Esophagus squamous epithelium (tissue), 5 donors: ENCODE measurements at places on chromosomes 5 and 9.

GRCh38 chr5:168227001-168227400, 64.4 kb upstream of the WWC1 start:
- no peak for DNase-seq

DNA sequence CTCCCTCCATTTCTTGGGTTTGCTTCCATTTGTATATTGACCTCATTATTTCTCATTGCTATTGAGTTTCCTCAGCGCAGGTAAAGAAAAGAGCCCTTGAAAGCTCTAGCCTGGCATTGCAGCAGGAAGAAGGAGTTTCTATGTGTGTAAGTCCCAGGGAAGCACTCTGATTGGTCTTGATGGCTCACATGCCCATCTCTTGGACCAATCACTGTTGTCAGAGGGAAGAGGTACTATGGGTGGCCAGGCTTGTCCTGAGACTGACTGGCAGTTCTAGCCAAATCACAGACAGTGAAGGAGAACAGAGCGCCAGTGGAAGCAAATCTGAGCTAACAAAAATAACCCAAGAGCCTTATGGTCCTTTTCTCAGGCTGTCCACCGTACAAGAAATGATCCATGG, 219.0 kb downstream of the PAX5 start:
- DNase-seq = no peak

DNA sequence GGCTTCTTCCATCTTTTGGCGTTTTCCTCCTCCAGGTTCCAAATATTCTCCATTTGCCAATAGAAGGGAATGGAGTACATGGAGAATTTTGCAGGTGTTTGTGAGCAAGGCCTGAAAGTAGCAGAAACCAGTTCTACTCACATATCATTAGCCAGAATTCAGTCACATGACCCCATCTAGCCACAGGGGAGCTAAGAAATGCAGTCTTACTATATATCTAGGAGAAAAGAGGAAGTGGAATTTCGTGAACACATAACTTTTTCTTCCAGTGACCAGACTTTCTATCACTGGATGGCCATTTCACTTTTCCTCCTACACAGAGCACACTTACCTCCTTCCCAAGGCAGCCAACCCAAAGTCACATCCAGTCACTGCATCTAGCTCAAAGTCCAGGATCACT, 55.1 kb downstream of the LOX start:
- no peak for DNase-seq

- DNase-seq = no peak
These were observed 5.3 kb upstream of the SLC25A48 start for GRCh38 chr5:135829179-135829578.

DNA sequence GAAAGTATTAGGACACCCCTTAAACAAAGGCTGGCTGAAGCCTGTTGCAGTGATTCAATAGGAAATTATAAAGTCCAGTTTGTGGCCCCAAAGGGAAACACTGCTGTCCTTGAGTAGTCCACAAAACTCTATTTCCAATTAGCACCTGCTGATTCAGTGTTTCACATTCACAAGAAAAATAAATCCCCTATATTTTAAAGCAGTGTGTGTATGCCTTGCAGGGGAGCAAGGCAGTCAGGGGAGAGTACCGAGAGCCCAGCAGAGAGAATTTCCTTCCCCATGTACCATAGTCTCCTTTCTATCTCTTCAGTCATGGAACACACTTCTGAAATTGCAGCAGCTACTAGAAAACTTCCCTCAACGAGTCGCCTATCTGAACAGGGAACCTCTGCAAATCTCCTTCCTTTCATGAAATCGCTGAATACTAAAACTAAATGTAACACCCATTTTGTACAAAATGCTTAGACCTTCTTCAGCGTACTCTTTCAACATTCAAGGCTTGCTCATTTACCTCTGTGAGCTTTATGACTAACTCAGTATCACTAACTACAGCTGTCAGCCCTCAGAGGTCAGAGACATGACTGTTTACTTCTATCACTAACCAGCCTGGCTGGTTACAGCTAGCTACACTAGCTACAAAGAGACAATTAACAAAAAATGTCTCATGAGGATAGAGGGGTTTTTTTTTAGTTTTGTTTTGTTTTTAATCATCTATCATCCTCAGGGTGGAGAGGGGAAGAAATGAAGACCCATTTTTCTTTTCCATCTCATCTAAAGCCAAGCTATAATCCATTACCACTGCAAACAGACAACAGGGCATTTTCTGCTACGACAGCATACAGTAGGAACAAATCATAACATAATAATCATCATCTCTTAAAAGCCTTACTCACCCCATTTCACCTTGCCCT, 188.7 kb downstream of the EBF1 start:
- no peak for DNase-seq

- DNase-seq = no peak
These were observed 10.5 kb upstream of the PSIP1 start for GRCh38 chr9:15521254-15521653.

GRCh38 chr5:101663543-101663942, 632.5 kb downstream of the SLCO4C1 start:
- DNase-seq = no peak

DNA sequence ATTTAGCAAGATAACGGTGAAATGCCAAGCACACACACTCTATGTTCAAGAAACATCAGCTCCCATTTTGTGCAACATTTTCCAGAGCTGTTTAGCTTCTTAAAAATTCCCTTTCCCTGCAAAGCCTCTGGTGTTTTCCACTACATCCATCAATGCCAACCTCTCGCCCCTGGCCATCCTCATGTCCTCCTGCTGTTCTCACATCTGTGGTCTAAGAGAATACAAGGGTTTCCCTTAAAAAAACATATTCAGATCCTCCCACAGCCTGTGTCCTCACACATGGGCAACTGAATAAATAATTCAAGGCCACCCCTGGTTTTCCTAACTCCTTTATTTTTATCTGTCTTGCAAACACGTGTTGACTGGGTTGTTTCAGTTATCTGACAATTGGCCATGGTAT, 70.3 kb downstream of the PAPPA start:
- DNase-seq = no peak

DNA sequence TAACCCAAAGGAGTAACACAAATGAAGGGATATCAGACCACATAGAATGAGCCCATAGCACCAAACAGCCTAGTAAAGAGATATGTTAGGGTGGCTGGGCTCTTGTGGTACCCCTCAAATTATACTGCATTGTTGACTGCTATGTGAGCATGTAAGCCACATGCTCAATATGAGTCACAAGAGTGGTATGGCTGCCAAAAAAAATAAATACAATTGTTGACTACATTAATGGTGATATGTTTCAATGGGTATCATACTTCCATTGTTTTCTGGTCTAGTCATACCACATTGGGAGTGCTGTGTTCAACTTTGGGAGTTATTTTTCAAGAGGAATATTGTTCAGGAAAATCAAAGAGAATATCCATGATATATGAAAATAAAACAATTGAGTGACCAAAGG, 162.4 kb upstream of the PIK3R1 start:
- no peak for DNase-seq

GRCh38 chr9:8799206-8799605, 999.6 kb upstream of the DMAC1 start:
- no peak for DNase-seq

- DNase-seq = no peak
These were observed 548.4 kb upstream of the ZNF608 start for GRCh38 chr5:125294844-125295243.

DNA sequence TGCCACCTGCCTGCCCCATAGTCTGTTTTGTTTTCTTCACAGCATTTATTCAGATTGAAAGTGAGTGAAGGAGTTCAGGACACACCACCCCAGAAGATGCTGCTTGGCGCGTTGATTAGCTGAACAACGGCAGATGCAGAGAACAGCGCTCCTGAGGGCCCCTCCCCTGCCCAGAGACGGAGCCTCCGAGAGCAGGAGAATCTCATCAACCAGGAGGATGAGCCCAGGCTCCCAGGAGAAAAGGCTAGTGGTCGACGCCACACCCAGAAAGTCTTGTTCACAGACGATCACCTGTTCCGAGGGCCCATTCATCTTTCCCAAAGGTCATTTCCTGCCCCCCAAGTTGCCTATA, 180.4 kb upstream of the PPP1R26 start:
- no peak for DNase-seq

GRCh38 chr5:108720391-108720790, 27.3 kb upstream of the FER start:
- DNase-seq = no peak

DNA sequence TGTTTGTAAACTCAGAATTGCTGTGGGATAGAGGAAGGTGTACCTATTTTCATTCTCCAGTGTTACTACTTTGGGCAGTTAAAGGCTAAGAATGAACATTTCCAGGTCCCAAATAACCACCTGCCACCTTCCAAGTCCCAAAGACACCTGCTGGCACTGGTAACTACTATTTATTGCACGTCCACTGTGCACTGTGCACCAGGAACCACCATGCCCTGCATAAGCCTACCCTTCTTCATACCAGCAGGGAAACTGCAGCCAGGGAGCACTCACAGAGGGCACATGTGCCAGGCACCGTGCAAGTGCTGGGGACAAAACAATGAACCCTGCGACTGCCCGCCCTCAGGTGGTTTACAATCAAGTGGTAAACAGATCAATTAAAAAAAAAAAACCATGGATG, 34.9 kb downstream of the RAPGEF1 start:
- no peak for DNase-seq

DNA sequence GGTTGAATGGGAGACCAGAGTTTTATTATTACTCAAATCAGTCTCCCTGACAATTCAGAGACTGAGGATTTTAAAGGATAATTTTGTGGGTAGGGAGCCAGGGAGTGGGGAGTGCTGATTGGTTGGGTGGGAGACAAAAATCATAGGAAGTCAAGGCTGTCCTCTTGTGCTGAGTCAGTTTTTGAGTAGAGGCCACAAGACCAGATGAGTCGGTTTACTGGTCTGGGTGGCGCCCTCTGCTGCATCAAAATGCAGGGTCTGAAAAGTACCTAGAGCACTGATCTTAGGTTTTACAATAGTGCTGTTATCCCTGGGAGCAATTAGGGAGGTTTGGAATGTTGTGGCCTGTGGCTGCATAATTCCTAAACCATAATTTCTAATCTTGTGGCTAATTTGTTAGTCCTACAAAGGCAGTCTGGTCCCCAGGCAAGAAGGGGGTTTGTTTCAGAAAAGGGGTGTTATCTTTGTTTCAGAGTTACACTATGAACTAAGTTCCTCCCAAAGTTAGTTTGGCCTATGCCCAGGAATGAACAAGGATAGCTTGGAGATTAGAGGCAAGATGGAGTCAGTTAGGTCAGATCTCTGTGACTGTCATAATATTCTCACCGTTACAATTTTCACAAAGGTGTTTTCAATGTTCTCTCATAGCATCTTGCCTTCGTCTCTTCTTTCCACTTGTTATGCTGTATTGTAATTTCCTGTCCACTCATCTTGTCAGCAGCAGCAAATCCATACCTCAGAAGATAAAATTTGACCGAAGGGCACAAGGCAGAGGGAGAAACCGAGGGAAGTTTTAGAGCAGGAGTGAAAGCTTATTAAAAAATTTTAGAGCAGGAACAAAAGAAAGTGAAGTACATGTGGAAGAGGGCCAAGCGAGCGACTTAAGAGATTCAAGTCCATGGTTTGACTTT, 59.2 kb upstream of the CLINT1 start:
- DNase-seq = no peak

DNA sequence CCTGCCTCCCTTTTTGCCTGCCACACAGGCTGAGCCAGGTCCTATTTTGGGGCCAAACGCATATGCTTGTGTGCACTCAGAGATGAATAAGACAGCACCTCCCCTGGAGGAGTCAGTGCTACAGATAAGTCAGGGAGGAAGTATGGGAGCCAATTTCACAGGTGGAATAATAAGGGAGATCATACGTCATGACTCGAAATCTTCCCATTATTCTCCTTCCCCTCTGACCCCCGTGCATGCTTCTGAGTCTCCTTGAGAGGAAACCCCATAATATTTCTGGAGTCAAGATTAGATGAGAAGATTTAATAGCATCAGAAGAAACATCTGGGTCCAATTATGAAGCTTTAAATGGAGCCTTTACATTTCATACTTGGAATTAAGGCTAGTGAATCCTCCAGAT, 15.1 kb upstream of the ZCCHC7 start:
- DNase-seq = no peak

- DNase-seq = no peak
These were observed 104.7 kb upstream of the IRX4 start for GRCh38 chr5:1987471-1987870.

- DNase-seq = no peak
These were observed 160.1 kb upstream of the ZNF608 start for GRCh38 chr5:124906339-124907097.

DNA sequence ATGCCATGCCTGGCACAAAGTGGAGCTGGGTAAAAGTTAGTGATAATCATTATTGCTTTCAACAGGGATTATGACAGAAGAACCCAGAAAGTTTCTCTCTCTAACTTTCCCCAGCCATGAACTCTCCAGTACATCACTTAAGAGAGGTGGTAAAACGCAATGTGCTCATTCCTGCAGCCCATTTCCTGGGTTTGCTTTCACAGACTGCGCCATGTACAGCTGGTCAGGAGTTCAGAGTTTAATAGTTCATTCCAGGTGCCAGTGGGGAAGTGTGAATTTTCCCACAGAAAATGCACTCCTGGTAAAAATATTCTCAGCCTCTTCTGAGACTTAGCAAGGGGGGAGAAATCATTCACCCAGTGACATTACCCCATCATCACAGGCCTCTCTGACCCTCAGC, 35.5 kb downstream of the ADAM19 start:
- no peak for DNase-seq

GRCh38 chr9:107624234-107624948, 134.8 kb upstream of the KLF4 start:
- no peak for DNase-seq

- DNase-seq = no peak
These were observed 75.4 kb upstream of the LRRTM2 start for GRCh38 chr5:138950421-138951031.

DNA sequence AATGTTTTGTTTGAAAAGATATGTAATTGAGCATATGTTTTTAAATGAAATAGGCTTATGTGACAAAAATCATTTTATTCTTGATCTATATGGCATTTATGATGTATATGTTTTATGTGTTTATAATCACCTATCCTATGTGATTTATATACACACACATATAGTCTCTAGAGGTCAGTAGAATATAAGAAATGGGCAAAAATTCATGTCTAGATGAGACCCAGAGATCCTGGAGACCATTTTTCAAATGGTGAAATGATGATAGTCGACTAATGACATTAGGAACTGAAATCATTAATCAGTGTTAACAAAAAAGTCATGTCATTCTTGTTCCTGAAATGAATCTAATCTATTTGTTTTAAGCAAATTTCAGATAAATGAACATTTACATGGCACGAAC, 709.2 kb upstream of the WWC1 start:
- no peak for DNase-seq

GRCh38 chr5:14902826-14903560, 31.4 kb upstream of the ANKH start:
- no peak for DNase-seq

- DNase-seq = no peak
These were observed 87.0 kb downstream of the SPOCK1 start for GRCh38 chr5:137412136-137412535.
